ENCODE measurements at places on chromosomes 5 and 9.
A peak's percentile ranks its signal among the peaks of the same experiment; 100 is the strongest.

GRCh38 chr5:10735569-10736276, 25.3 kb downstream of the DAP start:
- peaks cover 29% of the 10 kb centered on the region for H3K36me3 ChIP-seq
- peak overlapping the region; percentile 68 for H3K27ac ChIP-seq
- H3K4me3 ChIP-seq: peak overlapping the region; percentile 16
- DNase-seq: peak; percentile 77

GRCh38 chr5:146662229-146662628, 146.2 kb upstream of the GPR151 start:
- no peak overlapping the region for H3K4me3 ChIP-seq
- no peaks in the 10 kb centered on the region for H3K4me1 ChIP-seq
- no peak for DNase-seq
- H3K27ac ChIP-seq: no peak overlapping the region

DNA sequence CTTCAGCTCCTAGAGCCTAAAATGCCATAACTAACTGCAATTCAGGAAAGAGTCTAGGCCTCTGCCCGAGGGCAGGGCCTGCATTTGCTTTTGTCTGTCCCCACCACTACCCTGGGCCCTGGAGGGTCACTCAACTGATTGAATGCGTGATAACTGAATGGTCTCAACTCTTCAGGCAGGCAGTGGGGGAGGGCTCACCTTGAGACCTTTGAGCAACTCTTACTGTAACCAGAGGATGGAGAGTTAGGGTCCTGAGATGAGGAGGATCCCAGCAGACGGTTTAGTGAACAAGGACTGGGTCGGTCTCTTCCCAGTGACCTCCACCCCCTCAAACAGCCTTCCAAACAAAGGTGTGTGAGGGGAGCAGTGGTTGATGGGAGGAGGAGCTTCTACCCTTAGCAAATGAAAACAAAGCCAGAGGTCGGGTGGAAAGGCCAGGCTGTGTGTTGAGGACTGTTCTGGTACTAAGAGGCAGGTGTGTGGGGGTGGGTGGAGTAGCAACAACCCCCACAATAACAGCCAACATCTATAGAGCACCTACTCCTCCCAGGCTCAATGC, 59.4 kb downstream of the CXXC5 start:
- H3K27me3 ChIP-seq: peaks cover 3% of the 10 kb centered on the region
- DNase-seq: no peak
- peaks cover 48% of the 10 kb centered on the region for H3K4me1 ChIP-seq
- H3K36me3 ChIP-seq: no peaks in the 10 kb centered on the region
- H3K27ac ChIP-seq: peak overlapping the region; percentile 82

DNA sequence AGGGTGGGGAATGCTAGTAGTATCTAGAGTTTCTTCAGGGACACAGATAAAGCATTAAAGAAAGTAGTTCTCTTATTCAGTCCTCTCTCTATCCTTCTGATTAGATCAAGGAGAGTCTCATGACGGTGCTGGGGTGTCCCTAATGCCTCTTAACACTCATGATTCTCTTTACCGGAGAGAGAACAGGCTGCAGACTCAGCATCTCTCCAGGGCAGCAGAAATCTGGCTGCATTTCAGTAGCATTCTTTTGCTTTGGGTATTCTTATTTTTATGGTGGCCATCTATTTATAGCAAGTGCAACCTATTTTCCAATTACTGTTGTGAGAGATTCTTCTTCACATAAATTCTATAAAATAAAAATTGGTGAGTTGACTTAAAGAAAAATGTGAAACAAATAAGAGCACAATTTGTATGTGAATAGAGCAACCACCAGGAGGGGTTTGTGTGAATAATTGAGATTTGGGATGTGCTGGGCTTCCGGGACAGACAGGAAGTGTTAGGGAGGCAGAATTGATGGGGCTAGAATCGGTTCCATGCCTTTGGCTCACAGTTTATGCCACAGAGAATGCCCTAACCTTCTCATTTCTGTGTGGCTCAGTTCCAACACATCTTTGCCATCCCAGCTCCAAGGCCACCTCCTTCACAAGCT, 23.8 kb upstream of the BOD1 start:
- no peak for DNase-seq
- H3K4me3 ChIP-seq: no peak overlapping the region
- H3K27ac ChIP-seq: peak overlapping the region; percentile 78
- H3K4me1 ChIP-seq: no peaks in the 10 kb centered on the region

GRCh38 chr5:135445306-135445985, 1.7 kb downstream of the DCANP1 start:
- no peak overlapping the region for H3K4me3 ChIP-seq
- no peak overlapping the region for H3K27ac ChIP-seq
- H3K36me3 ChIP-seq: no peaks in the 10 kb centered on the region

DNA sequence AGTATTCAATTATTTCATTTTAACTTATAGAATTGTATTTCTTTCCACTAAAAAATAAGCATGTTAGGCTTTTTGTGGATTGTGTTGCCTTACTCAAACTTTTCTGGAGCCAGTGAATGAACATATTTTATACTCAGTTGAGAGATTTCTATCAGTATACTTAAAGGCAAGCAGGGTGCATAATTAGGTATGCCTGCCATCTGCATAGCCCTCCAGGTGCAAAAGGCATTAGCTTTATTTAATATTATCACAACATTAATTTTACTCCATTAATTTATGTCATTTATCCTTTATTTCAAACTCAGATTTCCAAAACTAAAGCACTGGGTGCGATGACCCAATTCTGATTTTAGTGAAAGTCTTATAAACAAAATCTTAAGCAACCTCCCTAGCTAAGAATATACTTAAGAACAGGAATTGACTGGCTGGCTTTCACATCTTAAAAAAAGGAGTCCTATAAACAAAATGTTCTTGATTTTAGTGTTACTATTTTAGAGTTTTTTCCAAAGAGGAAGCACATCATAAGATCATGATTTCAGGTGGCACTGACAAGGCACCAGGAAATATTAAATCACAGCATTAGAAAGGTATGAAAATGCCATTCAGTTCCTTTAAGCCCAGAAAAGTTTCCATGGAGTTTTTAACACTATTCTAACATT, 178.4 kb downstream of the MPDZ start:
- no peak overlapping the region for H3K27ac ChIP-seq
- no peak for DNase-seq
- no peaks in the 10 kb centered on the region for H3K36me3 ChIP-seq
- H3K4me1 ChIP-seq: no peaks in the 10 kb centered on the region

DNA sequence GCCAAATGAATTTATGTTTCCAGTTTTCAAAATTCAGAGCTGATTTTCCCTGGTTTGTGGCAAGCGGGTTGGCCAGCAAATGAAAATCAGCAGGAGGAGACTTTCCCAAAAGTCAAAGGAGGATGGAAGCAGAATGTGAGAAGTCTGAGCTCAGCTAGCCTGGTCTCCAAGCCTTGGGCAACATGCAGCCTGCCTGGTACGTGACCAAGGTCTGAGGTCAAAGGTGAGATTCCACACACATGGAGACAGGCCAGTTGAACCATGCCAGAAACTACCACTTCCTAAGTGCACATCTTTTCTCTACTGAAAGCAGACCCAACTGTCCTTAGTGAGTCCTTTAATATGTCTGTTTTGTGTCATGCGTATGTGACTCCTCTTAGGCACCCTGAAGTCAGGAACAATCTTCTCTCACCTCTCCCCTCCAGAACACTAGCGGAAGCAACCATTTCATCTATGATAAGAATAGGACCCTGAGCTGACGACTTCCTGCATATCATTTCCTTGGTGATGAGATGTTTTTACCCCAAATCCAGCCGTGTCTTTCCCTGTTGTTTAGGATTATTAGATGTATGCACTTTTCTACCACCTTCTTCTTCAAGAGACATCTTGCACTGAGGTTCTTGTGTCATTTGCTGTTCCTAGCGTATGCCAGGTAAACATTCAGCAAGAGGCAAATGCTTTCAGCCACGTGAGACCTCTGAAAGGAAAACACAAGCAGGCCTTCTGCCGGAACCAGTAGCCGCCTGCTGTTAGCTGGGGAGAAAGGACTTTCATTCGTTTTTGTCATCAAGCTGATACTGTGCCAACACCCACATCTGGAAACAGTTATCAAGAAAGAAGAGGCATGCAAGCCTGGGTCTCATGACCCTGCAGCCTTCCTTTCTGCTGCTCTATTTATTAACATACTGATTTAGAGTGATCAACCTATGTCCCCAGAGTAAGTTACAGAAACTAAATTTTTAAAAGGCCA, 9.7 kb upstream of the TGFBI start:
- no peak overlapping the region for H3K27ac ChIP-seq
- no peak overlapping the region for H3K4me3 ChIP-seq
- no peaks in the 10 kb centered on the region for H3K36me3 ChIP-seq
- peaks cover 32% of the 10 kb centered on the region for H3K27me3 ChIP-seq

GRCh38 chr9:34454571-34455065, 3.8 kb downstream of the FAM219A start:
- H3K27ac ChIP-seq: no peak overlapping the region
- no peak overlapping the region for H3K4me3 ChIP-seq
- H3K27me3 ChIP-seq: no peaks in the 10 kb centered on the region
- H3K4me1 ChIP-seq: peaks cover 45% of the 10 kb centered on the region
- no peak for DNase-seq

DNA sequence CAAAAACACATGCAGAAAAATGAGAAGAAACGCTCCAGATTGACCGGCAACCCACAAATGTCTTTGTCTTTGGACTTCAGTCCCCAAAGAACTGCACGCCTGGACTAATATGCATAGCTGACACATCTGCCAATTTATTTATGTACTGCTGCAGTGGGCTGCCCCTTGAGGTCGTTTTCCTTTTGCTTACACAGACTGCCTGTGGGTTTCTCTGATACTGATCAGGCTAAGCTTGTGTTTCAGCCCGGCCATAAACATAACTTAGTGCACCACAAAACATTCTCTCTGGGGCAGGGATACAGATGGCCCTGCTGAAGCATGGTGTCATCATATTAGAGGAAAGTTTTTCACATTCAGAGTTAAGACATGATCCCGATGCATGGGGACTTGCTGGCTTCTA, 75.4 kb downstream of the NUDT12 start:
- no peaks in the 10 kb centered on the region for H3K4me1 ChIP-seq
- DNase-seq: no peak
- H3K27me3 ChIP-seq: no peaks in the 10 kb centered on the region
- no peaks in the 10 kb centered on the region for H3K36me3 ChIP-seq
- no peak overlapping the region for H3K4me3 ChIP-seq

DNA sequence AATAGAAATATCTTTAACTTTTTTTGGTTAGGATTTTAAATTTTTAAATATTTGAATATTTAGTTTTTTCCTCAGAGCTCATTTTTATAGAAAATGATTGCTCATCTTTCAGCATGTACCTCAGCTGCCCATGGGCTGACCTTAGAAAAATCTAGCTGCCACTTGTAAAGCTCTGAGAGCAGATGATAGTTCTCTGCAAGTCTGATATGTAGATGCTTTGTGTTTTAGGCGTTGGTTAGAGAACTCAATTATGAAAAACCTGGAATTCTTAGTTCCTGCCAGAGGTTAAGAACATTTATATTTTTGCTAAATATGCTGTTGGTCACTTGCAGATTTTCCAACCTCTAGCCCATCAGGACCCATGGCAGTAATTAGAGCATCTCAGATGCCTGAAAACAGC, 15.1 kb downstream of the OTULIN start:
- H3K4me1 ChIP-seq: peaks cover 37% of the 10 kb centered on the region
- peaks cover 7% of the 10 kb centered on the region for H3K36me3 ChIP-seq
- H3K4me3 ChIP-seq: no peak overlapping the region
- no peak for DNase-seq
- no peaks in the 10 kb centered on the region for H3K27me3 ChIP-seq

GRCh38 chr5:72488756-72489155, 18.5 kb downstream of the ZNF366 start:
- DNase-seq: no peak
- no peaks in the 10 kb centered on the region for H3K36me3 ChIP-seq
- no peak overlapping the region for H3K27ac ChIP-seq
- H3K4me3 ChIP-seq: no peak overlapping the region
- no peaks in the 10 kb centered on the region for H3K4me1 ChIP-seq

DNA sequence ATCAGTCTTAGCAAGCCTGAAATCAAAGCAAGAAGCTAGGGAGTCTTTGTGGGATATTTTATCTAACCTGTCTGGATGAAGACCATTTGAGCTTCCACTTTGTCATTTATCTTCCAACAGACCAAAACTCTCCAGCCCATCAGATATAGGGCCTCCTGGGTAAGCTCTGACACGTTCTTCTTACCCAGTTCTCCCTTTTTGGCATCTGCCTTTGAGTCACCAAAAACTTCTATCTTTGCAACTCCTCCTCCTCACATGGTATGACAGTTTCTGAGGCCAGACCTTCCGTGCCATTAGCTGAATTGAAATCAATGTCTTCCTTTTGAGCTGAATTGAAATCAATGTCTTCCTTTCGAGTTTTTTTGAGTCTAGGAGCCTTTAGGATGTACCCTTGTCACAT, 156.6 kb upstream of the SPRY4 start:
- no peak overlapping the region for H3K27ac ChIP-seq
- H3K4me3 ChIP-seq: no peak overlapping the region
- peaks cover 38% of the 10 kb centered on the region for H3K27me3 ChIP-seq
- DNase-seq: no peak

- DNase-seq: no peak
- H3K27me3 ChIP-seq: no peaks in the 10 kb centered on the region
- H3K27ac ChIP-seq: no peak overlapping the region
- H3K4me1 ChIP-seq: peaks cover 5% of the 10 kb centered on the region
- no peak overlapping the region for H3K4me3 ChIP-seq
These were observed 93.1 kb upstream of the TLE1 start for GRCh38 chr9:81782313-81782995.

GRCh38 chr9:29001006-29001405, 1427.7 kb upstream of the C9orf72 start:
- H3K27ac ChIP-seq: no peak overlapping the region
- H3K4me1 ChIP-seq: no peaks in the 10 kb centered on the region
- H3K36me3 ChIP-seq: no peaks in the 10 kb centered on the region

DNA sequence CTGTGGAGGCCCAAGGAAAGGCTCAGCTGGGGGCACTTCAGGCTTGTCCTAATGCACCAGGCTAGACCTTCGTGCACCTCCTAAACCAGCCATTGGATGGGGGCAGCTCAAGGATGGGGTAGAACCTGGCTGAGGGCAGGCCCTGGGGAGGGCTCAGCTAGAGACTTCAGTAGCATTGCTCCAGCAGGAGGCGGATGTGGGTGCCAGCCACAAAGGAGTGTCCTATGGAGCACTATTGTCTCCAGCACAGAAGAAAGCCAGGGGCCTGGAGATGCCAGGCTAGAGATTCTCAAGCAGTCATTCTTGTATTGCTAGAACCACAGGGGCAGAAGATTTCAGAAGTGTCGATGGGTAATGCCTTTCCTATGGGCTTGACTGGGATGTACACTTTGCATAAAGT, 131.8 kb downstream of the SYK start:
- peaks cover 37% of the 10 kb centered on the region for H3K27me3 ChIP-seq
- DNase-seq: no peak
- H3K4me3 ChIP-seq: no peak overlapping the region
- H3K27ac ChIP-seq: no peak overlapping the region
- no peaks in the 10 kb centered on the region for H3K36me3 ChIP-seq
- H3K4me1 ChIP-seq: no peaks in the 10 kb centered on the region

GRCh38 chr5:103519550-103519949, 43.0 kb downstream of the NUDT12 start:
- H3K4me1 ChIP-seq: no peaks in the 10 kb centered on the region
- H3K27me3 ChIP-seq: no peaks in the 10 kb centered on the region
- no peak overlapping the region for H3K27ac ChIP-seq

GRCh38 chr5:116355819-116356601, 218.6 kb downstream of the SEMA6A start:
- peaks cover 18% of the 10 kb centered on the region for H3K4me1 ChIP-seq
- peaks cover 28% of the 10 kb centered on the region for H3K36me3 ChIP-seq
- H3K27ac ChIP-seq: no peak overlapping the region
- DNase-seq: no peak
- H3K4me3 ChIP-seq: no peak overlapping the region
- no peaks in the 10 kb centered on the region for H3K27me3 ChIP-seq
